ENCODE measurements at places on chromosomes 1 and 21.

DNA sequence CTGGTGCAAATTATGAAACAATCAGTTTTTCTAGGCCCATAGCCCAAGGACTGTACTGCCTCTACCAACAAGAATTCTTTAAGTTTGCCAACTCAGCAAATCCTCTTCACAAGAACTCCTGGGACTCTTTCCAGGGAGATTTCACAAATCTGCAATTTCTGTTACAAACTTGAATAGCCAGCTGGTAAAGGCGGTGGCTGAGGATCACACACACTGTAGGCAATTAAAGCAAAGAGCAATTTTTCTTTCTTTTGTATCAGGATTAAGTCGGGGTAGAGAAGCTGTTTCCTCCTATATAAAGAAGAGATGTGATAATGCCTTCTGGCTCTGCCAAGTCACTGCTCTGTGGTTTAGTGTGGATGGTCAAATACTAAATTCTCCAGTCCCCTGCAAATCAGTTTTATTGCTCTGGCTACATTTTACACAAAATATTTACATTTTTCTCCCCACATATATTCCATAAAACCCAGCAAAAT is 1.7 kb downstream of the ALDH9A1 start:
- no peak for DNase-seq

- DNase-seq = no peak
These were observed 467 bp downstream of the THRAP3 start for GRCh38 chr1:36224537-36225282.

DNA sequence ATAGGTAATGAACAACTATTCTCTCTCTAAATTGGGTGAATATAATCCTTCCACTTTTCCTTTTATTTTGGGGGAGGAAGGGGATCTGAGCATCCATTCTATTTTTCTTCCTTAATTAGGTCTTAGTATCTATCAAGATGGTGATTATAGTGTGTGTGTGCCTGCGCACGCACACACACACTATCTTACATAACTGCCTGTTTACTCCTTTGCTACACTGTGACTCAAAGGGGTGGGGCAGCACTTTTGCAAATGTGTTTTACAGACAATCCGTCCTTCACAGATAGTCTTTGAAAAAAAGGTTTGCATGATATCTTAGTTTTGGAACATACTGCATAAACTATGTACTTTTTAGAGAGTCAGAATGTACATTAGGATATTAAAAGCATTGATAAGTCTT is 191.5 kb downstream of the SDCCAG8 start:
- no peak for DNase-seq

- no peak for DNase-seq
These were observed 1.8 kb upstream of the WLS start for GRCh38 chr1:68234094-68234493.

GRCh38 chr21:30193201-30193600 is 22.7 kb downstream of the CLDN8 start:
- DNase-seq = no peak

DNA sequence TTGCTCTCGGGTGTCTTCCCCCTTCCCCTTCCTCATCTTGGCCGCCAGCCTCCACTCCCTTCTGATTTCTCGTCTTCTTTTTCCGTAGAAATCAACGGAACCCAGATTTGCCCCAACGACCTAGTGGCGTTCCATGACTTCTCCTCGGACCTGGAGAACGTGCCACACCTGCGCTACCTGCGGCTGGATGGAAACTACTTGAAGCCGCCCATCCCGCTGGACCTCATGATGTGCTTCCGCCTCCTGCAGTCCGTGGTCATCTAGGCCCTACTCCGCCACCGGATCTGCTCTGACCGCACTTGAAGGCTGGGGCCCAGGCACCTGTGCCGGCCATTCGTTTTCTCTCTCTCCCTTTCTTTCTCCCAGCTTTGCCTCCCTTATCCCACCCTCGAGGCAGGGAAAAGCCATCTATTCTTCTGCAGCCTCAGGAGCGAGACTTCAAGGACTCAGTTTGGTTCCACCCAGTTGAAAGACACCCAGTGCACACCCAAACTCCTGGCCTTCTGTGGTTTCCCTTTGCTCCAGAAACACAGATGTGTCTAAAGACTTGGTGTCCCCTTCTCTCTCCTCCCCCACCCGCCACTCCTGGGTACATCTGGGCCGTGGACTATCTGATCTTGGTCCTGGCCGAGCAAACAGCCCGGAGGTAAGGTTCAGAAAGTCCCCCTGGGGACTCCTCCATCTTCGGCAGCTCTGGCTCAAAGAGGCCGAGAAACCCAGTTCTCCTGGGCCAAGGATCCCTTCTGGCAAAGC is 7.2 kb upstream of the OPTC start:
- DNase-seq = no peak

DNA sequence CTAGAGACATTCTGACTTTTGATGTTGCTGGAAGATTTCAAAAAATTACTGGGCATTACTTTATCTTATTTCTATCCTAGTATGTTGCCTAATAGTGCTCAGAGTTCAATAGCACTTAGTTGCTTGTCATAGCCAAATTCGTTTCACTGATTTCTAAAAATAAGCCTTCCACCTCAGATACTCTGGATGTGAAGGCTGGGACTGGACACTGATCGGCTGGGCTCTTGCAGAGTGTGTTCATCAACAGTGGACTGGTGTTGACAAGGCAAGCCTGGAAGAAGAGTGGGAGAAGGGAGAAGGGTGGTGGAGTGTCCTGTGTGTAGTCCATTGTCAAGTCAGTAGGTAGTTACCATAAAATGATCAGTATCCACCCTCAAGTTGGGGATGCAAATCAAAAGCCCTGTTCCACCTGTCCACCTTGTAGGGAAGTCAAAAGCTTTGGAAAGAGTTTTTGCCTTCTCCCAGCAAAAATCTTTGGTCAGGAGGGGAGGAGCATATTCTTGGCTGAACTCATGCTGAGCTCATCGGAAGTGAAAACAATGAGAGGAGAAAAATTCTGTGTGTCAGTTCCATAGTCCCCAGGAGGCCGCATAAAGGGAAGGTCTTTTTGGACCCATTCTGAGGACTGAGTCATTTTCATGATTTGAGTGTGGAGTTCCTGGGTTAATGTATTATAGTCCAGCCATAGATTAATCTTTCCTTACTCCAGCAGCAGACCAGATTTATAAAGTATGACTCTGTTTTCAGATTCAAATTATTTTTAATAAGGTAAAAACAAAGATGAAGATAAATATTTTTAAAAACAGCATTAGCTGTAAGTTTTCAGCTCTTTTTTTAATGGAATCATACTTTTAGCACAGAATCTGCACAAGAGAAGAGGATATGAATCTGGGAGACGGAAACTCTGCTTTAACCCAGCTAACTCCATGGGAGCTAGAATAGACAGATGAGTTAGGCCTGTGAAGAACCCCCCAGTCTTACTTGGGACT is 99.5 kb upstream of the BMP8A start:
- DNase-seq = no peak

- no peak for DNase-seq
These were observed 16.4 kb upstream of the CGN start for GRCh38 chr1:151494741-151495281.

DNA sequence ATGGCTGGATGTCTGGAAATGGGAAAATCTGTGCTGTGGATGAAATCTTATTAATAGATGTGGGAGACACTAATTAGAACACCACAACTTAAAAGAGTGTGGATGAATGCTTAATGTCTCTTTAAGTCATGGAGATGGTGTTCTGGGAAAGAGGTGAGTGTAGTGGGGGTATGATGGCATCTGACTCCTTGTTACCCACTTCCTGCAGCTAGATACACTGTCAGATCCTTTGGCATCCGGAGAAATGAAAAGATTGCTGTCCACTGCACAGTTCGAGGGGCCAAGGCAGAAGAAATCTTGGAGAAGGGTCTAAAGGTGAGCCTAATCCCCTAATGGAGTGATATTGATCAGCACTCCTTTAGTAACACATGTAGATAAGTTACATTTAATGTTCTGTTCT is 2.0 kb downstream of the RPL11 start:
- no peak for DNase-seq

Measured in activated CD4-positive, alpha-beta T cell treated with anti-CD3 and anti-CD28 coated beads for 1 hour (primary cell).